Vagina (tissue), 2 donors: ENCODE measurements at places on chromosomes 12 and 14.

GRCh38 chr12:19761463-19761862 is 322.2 kb downstream of the AEBP2 start:
- DNase-seq: no peak

- DNase-seq: no peak
These were observed 81.2 kb downstream of the VCPKMT start for GRCh38 chr14:50035214-50035613.

DNA sequence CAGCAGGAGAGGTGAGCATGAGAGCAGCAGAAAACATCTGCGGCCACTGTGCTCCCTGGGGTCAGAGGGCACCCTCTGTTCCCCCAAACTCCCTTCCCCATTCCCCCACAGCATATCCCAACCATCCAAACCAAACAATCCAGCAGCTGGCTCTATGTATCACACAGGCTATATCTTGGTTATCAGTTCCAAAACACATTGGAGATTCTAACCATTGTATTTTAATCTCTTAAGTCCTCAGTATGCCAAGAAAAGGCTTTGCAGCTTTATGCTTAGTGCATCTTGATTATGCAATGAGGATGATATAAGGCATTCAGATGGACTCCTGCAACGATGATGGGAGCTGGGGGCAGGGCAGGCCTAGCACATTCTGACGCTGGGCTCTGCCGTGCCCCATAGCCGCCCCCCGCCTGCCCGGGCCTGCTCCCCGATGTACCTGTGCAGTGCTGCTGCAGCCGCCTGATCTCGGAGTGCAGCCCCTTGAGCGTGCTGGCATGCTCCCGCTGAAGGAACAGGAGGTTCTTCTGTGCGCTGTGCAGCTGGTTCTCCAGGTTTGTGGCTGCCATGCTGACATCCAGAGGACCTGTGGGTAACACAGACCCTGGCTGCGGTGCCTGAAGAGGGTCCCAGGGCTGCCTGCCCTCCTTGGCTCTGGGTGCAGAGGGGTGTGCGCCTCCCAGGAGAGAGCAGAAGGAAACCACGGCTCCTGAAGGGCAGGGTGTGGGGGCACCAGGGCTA is 29.6 kb downstream of the CCDC92 start:
- no peak for DNase-seq

GRCh38 chr14:62592877-62593276 is 452.4 kb downstream of the KCNH5 start:
- no peak for DNase-seq

DNA sequence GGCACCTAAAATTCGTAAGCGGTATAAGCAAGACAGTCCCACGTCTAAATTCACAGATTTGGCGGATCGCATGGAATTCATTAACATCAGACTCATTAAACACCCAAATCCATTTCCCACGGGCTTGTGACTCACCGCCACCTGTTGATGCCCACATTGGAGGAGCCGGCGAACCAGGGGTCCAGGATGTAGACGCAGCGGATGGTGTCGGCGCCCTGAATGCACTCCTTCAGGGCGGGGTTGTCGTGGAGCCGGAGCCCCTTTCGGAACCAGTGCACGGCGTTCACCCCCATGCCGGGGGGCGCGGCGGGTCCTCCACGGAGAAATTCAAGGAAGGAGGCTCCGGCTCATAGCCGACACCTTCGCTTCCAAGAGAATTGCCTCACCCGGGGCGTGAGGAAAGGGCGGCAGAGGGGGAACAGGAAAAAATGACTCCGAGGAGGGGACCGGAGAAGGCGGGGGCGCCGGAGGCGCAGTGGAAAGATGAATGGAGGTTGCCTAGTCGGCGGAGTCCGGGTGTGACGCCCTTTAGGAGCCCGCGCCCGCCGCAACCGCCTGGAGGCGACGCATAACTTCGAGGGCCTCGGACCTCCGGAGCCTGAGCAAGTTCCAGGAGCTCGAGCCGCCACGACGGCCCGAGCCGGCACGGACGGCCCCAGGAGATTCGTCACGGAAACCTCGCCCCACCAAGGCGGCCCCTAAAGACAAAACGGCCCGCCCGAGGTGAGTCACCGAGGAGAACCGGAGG is 506 bp downstream of the CRY1 start:
- DNase-seq: peak; percentile 89

- DNase-seq: no peak
These were observed 57.2 kb downstream of the ESRRB start for GRCh38 chr14:76432827-76433752.

- DNase-seq: no peak
These were observed at the start of gene SNRNP35 for GRCh38 chr12:123457980-123458779. Gene SNRNP35, plus strand, starts transcription at chr12:123458139. Its CDS starts 7,402 bp downstream, at chr12:123465541.
